ENCODE measurements at places on chromosomes 6 and 20.

- DNase-seq, result no peak
Observed at GRCh38 chr6:44067173-44068139, 59.8 kb downstream of the MRPL14 start.

DNA sequence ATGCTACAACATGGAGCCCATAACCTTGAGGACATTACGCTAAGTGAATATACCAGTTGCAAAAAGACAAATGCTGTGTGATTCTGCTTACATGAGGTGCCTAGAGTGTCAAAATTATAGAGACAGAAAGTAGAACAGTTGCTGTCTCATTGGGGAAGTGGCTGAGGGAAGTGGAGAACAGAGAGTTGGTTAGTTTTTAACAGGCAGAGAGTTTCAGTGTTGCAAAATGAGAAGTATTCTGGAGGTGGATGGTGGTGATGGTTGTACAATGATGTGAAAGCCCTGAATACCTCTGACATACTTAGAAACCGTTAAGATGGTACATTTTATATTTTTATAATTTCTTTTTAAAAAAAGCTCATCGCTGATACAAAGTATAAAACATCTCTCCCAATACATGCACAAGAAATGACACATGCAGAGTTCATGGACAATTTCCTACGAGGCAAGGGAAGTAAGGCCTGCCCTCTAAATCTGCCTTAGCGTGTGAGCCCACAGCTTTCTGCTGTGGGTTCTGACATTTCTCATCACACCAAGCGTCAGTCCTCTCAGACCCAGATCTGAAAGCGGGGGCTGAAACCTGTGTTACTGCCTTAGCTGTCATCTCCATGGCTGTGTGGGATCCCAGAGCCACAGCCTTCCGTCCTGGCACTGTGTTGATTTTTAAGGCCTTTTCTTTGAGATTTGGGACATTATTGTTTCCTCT lies 126.0 kb downstream of the RNASET2 start:
- no peak for DNase-seq

DNA sequence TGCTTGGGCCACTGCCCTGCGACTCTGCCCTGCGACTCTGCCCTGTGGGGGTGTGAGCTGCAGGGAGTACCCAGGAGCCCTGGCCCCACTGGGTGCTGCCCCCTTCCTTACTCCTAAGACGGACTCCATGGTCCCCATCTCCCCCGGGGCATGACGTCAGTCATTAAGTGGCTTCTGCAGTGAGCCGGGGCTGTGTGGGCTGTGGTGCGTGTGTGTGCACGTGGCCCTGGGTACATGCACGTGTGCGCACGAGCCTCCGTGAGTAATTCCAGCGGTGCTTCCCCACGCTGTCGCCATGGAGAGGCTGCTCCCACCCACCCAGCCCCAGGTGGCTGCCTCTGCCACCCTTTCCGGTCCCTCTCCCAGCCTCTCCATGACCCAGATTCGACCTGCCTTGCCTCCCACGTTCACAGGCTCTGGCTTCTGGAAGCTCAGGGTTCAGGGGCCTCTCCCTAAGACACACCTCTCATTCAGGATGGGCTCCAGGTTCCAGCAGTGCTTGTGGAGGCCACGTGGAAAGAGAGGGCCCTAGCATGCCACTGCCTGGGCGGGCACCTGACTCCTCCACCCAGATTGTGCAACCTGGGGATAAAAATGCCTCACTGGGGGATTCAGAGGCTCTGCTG lies 88.3 kb downstream of the DLGAP4 start:
- DNase-seq, result no peak

GRCh38 chr20:16498526-16499253 lies 74.6 kb downstream of the KIF16B start:
- DNase-seq, result no peak

DNA sequence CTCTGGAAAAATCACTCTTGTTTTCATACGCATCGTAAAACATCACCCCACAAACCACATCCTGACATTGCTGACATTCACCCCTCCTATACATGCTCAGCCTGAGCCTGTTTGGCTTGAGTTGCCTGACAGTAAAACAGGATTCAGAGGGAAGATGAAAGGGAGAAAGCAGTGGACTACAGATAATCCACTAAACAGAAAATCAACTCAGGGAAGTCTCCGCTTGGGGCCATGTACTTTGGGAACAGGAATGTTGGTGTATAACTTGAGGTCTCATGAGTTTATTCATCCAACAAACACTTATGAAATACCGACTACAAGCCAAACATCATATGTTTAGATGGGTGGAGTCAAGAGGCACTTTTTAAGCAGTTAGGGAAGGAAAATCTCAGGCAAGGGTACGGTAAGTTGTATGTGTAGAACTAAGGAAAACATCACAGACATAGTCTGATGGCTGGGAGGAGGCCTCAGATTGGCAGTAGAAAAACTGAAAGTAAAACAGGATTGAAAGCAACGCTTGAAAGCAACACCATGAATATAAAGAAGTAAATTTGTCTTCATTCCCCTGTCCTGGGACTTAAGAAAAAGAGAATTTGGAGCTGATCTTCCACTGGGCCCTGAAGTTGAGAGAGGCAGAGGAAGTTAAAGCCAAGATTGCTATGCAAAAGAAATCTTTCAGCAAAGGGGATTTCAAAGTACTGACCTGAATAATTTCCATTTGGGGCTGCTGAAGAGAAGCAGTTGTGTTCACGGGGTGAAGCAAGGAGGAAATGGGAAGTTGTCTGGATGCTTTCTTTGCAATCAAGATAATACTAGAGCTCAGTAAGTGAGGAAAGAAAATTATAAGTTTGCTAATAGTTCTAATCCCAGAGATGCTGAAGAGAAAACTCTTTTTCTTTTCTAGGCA lies 28.8 kb downstream of the PDE7B start:
- DNase-seq, result no peak

DNA sequence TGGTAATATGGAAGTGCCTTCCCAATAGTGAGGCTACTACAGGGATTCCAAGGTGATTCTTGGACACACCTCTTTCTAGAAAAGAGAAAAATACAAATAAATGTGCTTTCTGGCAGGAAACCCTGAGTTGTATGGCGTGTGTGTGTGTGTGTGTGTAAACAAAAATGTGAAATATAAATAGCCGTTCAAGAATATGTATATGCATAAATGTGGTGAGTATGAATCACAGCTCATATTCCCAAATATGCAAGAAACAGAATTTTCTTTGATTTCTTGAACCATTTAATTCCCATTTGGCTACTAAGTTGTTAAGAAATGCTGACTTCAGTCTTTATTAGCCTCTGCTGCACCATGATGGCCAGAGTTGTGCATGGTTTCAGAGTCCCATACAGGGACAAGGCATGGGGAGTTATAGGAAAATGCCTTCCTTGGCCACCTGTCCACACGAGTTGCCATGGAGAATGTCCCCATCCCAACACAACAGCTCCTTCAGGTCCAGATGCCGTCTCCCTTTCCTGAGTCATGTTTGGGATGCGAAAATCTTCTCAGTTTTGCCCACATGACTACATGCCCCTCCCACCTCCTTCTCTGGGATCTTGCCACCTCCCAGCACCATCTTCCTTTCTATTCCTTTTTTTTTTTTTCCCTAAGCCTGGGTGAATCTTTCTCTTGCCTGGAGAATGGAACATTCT lies 312.4 kb upstream of the ECI2 start:
- no peak for DNase-seq

DNA sequence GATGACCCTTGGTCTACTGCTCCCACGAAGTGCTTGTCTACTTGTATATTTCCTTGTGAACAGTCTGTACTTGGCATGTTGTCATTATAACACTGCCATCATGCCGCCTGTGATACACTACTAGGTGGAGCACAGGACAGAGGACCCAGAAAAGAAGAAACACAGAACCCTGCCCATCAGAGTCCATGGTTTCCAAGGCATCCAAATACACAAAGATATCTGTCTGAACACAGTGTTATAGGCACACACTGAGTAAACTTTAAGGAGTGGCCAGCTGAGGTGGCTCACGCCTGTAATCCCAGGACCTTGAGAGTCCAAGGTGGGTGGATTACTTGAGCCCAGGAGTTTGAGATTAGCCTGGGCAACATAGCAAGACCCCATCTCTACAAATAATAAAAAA lies 110.5 kb upstream of the SLC2A12 start:
- DNase-seq, result no peak

GRCh38 chr6:133767357-133767970 lies 121.4 kb upstream of the TCF21 start:
- DNase-seq, result no peak

- DNase-seq, result no peak
Observed at GRCh38 chr20:37970856-37971245, 62.4 kb downstream of the TTI1 start.

DNA sequence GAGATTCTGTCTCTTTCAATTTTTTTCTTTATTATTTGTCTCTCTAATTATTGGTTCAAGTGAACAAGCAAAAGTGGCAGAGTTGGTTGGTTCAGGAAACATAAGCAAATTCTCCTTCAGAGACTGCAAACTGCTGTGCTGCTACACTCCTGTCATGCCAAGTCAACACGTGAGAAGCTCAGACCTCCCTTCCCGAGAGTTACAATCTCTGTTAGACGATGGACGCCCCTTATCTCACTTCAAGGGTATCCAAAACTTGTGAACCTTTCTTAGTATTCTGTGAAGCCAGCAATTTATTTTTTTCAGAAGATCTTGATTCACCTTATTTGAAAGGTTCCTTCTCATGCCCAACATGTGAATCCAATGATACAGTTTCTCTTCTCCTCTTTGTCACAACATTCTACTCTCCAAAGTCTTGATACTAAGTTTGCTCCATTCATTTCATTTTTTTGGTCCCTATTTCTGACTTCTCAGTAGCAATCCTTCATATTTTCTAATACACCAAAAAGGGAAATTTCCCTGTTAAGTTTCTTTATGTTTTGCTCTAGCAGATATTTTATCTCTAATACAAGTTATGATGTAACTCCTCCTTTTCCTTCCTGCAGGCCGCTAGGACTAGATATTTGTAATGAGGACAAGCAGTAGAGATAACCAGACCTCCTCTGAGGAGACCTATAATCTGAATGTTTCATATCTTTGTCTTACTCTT lies 448.8 kb upstream of the CITED2 start:
- DNase-seq, result no peak

DNA sequence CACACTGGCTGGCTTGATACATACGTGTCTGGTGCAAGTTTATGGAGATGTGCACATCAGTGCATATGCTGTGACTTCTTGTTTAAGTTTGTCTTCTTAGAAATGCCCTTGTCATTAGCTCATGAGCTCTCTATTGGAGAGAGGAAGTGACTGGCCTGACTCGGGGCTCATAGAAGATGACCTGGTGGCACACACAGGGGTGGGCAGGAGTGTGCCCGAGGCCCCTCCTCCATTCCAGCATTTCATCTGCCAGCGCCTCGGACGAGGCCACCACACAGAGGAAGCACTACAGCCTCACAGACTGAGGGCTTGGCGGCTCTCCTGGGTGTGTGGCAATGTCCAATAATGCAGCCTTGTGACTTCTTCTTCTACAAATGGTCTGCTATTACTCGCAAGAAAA lies 109.7 kb downstream of the FAM120B start:
- no peak for DNase-seq

DNA sequence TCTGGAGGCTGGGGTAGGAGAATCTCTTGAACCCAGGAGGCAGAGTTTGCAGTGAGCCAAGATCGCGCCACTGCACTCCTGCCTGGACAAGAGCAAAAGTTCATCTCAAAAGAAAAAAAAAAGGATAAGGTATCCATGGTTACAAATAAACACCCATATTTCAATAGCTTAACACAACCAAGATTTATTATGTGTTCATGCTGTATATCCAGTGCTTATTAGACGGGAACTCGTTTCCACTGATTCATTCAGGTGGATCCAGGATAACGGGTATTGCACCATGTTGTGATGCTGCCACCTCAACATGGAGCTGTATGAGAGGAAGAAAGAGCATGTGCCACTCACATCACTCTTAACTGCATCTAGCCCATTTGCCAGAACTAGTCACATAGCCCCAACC lies 69.1 kb upstream of the HIVEP1 start:
- DNase-seq, result no peak

DNA sequence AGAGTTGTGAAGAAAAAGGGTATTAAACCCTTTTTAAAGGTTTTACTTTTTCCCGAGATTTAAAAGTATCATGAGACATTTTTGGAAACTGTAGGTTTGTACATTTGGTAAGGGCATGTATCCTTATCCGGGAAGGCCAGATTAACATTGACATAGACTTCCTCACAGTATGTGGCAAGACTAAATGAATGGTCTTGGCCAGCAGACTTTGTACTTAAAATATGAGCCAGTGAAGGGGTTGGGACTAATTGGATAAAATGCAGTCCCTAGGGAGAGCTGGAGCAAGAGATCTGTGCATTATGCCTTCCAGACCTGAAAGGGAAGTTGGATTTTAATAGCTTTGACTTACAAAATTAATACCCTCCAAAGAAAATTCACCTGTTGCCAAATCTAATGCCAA lies 60.4 kb upstream of the CCN2 start:
- DNase-seq, result no peak

DNA sequence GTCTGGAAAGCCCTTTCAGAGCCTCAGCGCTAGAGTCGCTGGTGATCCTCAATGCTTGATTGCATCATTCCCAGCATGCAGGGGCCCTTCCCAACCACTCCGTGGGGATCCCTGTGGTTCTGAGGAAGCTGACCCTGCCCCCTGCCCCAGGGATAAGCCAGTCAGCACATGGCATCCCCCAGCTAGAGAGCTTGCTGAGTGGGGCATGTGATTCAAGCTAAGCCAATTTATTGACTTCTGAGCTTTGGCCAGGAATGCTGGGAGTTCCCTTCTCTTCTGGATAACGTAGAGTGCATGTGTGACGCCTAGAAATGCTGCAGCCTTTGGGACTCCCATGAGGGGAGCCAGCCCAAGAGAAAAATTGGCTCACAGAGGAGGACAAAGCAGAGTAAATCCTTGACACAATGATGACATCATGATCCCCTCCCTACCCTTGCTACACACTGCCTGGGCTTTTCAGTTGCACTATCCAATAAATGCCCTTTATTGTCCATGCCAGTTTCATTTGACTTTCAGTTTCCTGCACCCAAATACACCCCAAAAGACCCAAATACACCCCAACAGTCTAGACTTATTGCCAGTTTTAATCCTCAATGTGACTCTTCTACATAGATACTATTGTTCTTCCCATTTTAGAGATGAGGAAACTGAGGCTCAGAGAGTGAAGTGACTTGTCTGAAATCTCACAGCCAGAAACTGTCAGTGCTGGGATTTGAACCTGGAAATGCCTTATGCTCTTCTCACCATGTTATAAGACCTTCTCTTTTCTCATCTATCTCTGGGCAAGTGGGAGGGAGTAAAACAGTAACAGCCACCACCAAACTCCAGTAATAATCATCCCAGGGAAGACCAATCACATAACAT lies 34.3 kb downstream of the KCNB1 start:
- no peak for DNase-seq

GRCh38 chr6:161394437-161394836 lies 120.6 kb upstream of the AGPAT4 start:
- no peak for DNase-seq

- DNase-seq, result no peak
Observed at GRCh38 chr6:157779705-157780604, 43.1 kb upstream of the SNX9 start.

All from cortex of kidney (tissue), 1 donor.